SK-MEL-5 (cell line): ENCODE measurements at places on chromosomes 2 and 18.
A peak's percentile ranks its signal among the peaks of the same experiment; 100 is the strongest.

DNA sequence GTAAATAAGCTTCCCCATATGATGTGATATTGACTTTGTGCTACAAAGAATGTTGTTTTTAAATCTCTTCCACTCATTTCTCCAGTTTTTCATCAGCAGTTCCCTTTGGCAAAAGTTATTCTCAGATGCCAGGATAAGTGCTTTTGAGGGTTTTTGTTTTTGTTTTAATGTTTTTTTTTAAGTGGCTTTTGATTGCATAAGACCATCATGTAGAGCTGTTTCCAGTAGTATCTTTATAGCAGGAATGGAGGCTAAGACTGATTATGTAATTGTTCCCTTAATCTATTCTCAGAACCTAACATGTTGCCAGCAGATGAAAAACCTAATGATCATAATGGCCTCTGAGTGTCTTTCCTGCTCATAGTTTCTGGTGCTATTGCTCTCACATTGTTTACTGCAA lies 77.9 kb downstream of the CABLES1 start:
- DNase-seq, result no peak

DNA sequence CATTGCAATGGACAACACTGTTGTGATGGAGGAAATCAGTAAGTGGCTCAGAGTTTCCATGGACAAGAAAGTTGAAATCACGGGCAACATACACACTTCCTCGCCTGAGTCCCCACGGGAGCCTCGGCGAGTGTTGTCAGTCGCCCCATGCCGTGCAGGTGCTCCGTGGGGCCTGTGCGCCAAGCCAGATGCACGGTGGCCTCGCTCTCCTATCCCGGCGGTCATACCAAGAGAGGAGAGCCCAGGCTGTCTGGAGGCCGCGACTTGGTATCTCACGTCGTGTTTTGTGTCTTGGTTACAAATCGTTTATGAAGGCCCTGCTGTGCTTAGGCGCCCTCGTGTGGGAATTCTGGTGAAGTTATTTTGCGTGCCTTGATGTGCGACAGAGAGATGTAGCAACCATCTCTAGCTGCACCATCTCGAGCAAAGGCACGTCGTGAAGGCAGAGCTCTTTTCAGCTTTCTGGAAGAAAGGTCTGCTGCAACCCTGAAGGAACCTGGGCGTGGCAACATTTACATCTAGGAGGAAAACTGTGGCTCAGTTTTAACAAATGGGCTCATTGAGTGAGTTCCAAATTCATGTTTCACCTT lies 21.8 kb downstream of the ATG4B start:
- DNase-seq, result peak; percentile 86

GRCh38 chr2:199940373-199940772 lies 14.9 kb downstream of the TYW5 start:
- DNase-seq, result peak; percentile 66

DNA sequence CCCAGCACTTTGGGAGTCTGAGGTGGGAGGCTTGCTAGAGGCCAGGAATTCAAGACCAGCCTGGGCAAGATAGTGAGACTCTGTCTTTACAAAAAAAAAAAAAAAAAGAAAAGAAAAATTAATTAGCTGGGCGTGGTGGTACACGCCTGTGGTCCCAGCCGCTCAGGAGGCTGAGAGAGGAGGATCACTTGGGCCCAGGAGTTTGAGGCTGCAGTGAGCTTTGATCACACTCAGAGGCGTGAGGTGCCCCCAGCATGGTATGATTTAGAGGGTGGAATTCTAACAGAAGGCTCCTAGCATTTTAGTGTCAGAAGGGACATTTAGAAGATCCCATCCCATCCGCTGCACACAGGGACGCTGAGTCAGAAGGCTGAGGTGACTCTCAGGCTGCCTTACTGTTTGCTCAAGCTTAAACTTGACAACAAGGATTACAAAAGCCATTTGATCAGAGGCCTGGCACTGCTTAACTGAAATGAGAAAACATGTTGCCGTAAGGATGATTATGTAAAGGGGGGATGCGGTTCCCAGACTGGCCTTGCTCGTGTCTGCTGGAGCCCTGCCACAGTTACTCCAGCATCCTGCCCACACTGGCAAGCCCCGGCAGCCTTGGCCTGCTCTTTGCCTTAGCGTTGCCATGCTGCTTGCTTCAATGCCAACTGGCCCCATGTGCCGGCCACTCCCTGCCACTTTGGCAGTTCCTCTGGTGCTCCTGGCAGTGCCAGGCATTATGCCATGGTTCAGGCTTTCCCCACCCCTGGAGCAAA lies 45.6 kb upstream of the SLC1A4 start:
- DNase-seq, result no peak

- DNase-seq, result no peak
Measured at GRCh38 chr18:9323750-9324445, 10.7 kb upstream of the TWSG1 start.

DNA sequence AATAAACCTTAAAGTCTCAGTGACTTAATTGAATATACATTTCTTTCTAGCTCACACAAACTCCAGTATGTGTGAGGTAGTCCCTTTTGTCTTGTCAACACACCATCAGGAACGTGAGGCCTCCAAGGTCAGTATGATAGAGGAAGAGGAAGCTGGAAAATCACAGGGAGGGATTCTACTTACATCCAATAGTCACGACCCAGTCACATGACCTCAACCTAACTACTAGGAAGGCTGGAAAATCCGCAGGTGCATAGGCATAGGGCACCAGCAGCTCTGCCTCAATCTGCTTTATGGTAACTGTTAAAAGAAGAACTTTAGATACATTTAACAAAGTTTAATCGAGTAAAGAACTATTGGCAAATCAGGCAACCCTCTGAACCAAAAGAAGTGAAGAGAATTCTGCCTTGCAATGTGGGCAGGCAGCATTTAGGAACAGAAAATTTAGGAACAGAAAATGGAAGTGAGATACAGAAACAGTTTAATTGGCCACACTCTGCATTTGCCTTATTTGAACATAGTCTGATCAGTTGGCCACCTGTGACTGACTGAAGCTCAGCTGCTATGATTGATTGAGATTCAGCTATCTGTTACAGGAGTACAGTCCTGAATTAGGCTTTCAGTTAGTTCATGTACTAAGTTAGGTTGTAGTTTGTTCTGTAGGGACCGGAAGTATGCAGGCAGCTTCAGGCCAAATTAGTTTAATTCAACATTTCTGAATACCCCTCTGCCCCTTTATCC lies 165.0 kb upstream of the PARD3B start:
- DNase-seq, result no peak

- no peak for DNase-seq
Measured at GRCh38 chr2:66477135-66477842, 42.4 kb downstream of the MEIS1 start.

DNA sequence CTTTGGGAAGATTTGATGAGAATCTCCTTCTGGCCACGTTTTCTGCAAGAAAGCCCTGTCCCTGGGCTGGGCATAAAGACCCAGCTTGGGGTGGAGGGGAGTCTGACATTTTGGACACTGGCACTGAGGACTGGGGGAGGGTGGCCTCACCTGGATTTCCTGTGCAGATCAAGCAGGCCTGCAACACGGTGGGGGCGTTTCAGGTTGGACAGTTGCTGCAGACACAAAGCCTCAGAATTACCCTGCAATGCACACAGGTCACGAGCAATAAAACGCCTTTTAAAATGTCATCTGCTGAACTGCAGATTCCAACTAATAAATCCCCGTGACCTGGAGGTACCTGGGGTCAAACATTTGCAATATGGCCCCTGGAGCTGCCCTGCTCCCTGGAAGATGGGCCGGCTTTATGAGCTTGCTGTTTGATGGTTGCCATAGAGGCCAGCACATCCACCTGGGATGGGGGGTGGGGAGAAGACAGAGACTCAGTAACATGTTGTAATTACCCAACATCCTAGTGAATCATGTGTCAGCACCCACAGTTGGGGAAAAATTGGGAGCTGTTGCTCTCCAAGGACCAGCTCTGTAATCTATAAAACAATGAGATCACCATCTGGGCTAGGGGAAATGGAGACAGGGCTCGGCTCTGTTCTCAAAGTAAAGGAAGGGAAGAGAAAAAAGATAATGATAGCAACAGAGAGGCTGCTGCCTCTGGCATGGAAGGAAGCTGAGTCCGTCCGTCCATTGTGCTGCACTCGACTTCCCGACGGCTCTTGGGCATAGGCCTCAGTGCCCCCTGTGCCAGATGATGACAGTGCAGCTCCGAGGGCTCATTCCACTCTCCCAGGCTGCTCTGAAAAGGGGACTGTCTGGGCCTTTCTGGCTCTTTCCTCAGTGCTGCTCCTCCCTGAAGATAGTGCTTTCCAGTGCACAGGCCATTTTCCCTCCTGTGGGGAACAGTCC lies 340.3 kb downstream of the CYRIA start:
- no peak for DNase-seq

- no peak for DNase-seq
Measured at GRCh38 chr2:190678444-190679162, 29.7 kb downstream of the NAB1 start.

DNA sequence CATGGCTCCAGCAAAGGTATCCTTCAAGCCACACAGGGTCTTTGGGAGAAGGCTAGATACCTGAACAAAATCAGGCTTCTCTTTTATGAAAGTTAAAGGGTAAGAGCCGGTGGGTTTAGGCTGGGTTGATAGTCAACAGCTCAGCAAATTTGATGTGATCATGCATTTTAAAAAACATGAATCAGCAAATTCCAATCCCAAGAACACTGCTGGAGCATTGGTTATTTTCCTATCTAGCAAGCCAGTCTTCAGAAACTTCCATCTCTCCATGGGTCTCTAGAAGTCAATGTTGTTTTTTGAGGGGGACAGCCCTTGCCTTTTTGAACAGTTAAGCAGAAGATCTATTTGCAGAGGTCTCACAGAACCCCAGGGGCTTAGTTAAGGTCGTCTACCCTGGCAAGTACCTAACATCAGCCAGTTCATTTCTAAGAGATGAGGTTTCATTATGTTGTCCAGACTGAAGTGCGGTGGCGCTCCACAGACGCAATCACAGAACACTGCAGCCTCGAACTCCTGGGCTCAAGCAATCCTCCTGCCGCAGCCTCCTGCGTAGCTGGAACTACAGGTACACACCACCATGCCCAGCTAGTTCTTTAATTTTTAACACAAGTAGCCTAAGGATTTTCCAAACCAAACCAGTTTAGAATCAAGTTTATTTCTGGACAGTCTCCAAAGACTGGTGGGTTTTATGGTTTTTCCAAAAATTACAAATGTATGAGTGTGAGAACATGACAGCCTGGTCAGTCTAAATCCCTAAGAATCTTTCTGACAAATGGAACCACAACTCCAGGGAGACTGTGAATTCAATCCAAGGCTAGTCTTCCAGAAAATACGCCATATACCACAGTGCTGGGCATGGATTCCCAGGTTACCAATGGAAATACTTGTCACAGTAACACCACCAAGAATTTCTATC lies 4.1 kb upstream of the ZCCHC2 start:
- no peak for DNase-seq

DNA sequence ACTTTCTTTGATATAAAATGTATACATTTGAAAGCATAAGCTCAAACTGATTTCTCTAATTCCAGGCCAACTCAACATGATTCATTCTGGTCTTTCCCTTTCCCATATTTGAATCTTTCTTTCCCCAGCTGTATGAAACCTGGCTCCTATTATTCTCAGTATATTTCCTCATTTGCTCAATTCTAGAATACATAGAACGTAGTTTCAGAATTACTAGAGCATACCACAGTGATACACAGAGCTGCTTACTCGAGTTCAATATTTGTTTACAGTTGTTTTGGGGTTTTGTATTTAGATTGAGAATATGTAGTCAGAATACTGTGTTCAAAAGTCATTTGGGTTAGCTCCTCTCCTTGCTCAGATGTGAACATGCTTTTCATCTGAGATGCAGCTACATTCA lies 43.0 kb downstream of the TNFRSF11A start:
- no peak for DNase-seq

GRCh38 chr2:24510771-24511170 lies 19.7 kb downstream of the NCOA1 start:
- no peak for DNase-seq

DNA sequence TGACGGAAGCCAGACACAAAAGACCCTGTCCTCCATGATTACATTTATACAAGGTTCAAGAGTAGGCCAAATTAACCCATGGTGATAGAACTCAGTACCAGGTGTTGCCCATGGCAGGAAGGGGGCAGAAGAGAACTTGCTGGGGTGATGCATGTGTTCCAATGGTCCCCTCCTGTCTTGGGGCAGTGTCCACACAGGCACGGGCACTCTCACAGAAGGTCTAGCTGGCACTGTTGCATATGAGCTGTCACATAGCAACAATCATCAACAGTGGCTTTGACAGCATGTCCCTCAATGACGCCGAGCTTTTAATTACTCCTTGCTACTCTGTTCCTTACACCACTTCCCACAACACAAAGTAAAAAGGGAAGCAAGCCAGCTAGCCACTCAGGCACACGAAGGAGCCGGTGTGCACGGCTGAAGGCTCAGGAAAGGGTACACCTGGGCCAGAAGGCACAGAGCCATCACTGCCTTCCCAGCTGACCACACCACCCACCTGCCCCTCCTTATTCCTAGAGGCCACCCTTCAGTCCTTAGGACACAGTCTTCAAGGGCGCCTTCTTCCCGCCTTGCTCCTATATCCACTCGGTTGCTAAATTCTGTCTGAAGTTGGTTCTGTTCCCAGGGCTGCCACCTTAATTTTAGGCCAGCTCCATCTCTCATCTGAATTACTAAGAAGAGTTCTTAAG lies 28.9 kb downstream of the RPL31 start:
- no peak for DNase-seq

DNA sequence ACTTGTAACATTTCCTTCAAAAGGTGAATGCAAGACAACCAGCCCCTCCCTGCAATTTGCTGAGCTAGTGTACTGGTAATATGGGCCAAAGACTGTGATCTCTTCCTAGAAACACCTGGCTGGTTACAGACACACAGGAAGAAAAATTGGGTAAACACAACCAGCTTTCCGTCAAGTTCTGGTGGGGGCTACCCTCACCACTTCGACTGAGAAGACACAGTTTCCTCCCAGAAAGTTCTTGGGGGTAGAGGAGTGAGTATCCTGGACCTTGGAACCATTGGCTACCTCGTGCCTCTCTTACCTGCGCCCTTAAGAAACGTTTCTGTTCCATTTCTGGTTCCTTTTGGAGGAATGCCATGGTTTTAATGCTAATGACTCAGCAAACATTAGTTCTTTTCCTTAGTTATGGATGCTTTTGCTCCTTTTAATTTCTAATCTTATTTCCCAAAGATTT lies 120.9 kb upstream of the DLX2 start:
- DNase-seq, result no peak

DNA sequence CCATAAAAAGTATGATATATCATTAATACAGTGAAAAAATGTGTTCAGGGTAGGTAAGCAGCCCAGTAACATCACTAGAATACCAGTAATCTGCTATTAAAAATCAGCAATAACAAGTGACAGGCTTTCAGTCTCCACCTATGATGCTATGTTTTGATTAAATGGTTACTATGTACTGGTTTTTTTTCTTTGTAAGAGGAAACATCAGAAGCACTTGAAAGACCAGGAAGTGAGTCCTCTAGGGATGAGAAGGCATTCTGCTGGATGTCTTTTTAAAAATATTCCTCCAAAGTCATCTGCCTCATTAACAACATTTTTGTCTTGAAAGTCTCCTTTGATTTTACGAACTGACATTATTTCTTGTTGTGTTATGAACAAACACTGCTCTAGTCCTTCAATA lies 136.0 kb upstream of the FAM98A start:
- DNase-seq, result no peak

GRCh38 chr2:224601923-224602322 lies 16.8 kb upstream of the CUL3 start:
- no peak for DNase-seq
